ENCODE measurements at places on chromosomes 3 and 15.

GRCh38 chr3:184323696-184324095 is 9.3 kb downstream of the EIF4G1 start:
- DNase-seq, result no peak

- DNase-seq, result peak; percentile 61
These were observed 368.4 kb downstream of the MECOM start for GRCh38 chr3:169295126-169295525.

- peak; percentile 47 for DNase-seq
These were observed 961.4 kb downstream of the VGLL3 start for GRCh38 chr3:86029590-86029989.

DNA sequence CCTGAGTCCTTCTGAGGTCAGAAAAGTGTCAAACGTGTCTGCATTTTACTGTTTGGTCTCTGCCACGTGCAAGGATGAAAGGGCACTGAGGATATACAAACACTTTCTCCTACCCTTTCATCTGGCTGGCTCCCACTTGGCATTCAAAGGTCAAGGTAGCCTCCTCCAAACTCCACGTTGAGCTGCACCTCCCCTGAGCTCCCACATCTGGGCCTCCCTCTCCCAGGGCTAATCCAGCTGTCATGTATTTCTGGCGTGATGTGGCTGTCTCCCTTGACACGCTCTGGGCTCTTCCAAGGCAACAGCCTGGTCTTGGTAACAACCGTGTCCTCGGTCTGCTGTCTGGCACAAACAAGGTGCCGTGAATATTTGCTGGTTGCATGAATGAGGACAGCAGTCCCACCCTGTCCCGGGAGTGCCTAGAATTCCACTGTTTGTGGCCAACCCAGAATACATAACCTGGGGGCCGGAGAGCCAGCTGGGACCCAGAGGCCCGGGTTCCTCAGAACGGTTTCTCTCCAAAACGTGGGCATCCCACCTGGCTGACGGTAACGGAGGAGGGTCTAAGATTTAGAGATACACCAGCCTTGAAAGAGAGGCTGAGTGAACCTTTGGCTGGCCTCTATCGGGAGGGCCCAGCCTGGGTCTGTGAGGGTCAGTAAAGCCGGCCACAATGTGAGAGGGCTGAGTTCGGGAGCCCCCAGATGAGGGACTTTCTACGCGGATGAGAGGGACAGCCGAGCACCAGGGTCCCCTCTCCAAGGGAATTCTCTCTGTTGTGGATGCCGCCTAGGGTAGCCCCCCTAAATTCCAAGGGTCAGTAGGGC is 767 bp downstream of the GLT8D1 start:
- peak; percentile 43 for DNase-seq

- no peak for DNase-seq
These were observed 16.0 kb downstream of the ARMC8 start for GRCh38 chr3:138202945-138203701.

DNA sequence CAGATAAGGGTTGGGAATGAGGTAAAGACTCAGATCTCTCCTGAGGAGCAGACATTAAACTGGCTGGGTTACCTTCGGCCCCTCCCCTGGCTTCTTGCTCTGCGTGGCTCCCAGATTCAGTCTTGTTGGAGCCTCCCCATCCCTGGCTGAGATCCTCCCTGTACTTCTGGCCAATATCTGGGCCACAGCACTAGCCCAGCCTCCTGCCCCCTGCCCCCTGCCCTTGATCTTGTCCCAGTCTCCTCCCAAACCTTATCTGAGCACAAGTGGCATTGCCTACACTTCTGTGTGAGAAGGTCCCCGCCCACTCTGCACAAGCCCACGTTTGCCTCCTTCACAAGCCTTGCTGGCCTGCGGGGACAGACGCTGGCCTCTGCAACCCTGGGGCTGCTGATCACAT is 16.8 kb downstream of the PLA2G4F start:
- DNase-seq, result no peak

DNA sequence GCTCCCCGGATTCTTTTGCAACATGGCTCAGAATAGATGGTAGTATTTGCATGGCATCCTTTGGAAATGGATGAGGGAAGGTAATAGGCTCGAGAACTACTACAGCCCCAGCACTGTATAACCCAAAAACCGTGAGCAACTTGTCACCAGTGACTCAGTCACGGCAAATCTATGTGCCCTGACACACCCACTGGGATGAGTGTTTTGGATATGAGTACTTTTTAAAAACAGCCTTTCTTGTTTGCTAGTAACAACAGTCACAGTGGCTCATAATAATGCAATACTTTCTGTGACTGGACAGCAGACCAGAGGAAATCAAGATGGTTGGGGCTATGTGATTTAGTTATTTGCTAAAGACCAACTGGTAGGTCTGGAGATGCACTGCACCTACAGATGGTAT is 299.6 kb downstream of the ULK4 start:
- no peak for DNase-seq

- DNase-seq, result peak; percentile 71
These were observed 67.4 kb downstream of the RHCG start for GRCh38 chr15:89429023-89429422.

DNA sequence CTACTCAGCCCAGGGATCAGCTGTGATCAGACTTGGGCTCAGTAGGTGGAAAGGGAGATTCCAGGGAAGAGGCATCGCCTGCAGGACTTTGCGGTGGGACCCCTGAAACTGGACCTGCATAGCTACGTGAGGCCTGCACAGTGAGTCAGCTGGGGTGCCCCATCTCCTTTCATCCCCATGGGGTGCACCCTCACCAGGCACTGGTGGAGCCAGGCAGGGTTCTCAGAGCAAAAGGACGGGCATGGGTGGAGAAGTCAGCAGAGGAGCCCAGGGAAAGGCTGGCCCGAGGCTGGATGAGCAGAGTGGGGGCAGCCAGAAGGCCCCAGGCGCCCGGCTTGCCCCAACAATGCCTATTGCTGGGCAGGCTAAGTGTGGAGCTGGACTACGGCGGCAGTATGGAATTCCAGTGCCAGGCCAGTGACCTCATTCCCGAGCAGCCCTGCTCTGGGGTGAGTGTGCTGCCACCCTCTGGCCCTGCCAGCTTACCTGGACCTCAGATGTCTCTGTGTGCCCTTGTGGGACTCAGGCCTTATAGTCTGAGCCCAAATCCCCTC is 19.7 kb downstream of the ACAA1 start:
- DNase-seq, result no peak

GRCh38 chr3:159824333-159824732 is 164.3 kb upstream of the IL12A start:
- peak; percentile 89 for DNase-seq

DNA sequence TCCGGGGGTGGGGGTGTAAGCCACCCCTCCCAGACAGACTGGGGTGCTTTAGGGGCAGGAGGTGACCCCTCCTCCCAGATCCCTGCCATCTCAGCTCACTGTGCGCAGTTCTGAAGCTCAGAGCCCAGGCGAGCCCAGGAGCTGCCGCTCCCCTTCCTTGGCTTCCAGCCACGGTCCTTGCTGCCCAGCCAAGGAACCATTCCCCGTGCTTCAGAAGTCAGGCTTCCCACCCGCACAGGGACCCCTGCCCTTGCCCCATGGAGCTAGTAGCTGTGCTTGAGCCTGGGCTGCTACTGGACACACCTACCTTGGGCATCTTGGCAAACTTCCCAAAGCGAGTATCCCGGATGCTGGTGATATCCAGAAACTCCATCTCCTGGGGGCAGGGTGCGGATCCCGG is 4.8 kb downstream of the PLCB2 start:
- no peak for DNase-seq

GRCh38 chr3:190830031-190830430 is 32.5 kb downstream of the GMNC start:
- no peak for DNase-seq

- DNase-seq, result peak; percentile 23
These were observed 88.6 kb upstream of the RASGRF1 start for GRCh38 chr15:79179108-79179561.

GRCh38 chr3:48663489-48664312 is 1.0 kb upstream of the CELSR3 start:
- DNase-seq, result peak; percentile 97

DNA sequence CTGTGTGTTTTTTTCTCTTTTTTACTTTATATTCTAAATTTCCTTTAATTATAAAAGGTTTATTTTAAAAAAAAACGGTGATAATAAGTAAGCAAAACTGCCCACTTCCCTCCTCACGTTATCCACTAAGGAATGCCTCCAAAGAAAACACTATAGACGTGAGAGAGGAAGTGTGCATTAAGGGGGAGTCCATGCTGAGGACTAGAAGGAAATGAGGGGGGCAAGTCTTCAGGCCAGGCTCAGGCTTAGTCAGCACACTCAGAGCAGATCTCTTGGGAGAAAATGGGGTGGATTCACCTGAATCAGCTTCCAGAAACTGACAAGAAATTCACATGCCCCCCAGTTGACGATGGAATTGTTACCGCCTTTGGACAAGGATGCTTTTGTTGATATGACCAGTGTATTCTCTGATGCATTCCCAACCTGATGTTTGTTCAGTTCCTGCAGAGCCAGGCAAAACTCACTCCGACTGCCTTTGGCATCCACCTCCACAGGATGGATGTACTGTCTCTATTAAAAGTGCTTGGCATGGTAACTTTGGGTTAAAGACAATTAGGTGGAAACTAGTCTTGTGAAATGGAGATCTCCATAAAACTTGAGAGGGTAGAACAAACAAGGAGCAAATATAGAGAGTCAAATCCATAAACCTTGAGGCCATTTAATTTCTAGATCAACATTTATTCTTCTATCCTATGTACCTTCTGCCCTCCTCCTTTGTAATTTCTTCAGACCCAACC is 167.8 kb downstream of the MYRIP start:
- DNase-seq, result no peak

DNA sequence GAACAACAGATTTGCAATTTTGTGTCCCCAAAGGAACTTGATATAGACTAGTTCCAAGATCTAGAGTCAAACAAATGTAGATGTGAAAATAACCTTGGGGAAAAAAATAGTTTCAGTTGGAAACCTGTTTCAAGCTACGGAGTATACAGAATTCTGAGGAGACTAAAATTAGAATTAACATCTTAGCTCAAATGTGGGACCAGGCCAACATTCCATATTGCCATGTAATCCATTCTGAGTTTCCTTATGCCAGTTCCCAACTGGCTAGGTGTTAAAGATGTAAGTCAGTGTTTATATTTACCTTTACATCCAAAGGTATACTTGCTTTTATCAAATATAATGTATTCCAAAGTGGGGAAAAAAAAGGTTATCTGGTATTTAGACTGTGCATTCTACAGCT is 76.3 kb downstream of the UBE3A start:
- DNase-seq, result no peak

DNA sequence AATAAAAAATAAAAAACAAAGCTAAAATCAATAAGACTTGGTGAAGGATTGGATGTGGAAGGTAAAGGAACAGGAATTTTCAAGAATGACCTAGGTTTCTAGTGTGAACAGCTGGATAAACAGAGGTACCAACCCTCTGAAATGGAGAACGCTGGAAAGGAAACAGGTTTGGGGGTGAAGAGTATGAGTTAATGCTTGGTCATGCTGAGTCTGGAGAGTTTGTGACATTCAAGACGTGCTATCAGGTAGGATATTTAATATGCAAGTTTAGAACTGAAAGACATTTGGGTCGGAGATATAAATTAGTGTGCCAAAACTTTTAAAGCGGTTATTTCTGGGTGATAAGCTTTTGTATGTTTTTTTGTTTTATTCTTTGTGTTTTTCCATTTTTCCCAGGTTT is 11.4 kb upstream of the KLHL6 start:
- no peak for DNase-seq

- DNase-seq, result no peak
These were observed 171.1 kb downstream of the CHDH start for GRCh38 chr3:53675022-53675697.

DNA sequence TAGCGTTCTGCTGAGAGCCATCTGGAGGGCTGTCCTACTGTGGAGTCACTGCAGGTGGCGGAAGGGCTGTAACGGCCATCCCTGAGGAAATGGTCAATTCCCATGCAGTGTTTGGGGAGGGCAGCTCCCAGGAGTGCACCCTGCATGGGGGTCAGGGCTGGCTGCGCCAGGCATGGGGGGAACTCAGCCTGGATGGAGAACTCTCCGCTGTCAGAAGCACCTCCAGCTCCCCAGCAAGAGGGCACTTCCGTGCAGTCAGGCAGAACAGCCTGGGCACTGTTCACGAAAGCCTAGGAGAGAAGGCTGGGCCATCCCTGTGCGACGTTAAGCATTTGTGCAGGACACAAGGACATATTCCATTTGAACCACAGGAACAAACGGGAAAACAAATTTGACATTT is 105.2 kb downstream of the LRIG1 start:
- DNase-seq, result peak; percentile 58

DNA sequence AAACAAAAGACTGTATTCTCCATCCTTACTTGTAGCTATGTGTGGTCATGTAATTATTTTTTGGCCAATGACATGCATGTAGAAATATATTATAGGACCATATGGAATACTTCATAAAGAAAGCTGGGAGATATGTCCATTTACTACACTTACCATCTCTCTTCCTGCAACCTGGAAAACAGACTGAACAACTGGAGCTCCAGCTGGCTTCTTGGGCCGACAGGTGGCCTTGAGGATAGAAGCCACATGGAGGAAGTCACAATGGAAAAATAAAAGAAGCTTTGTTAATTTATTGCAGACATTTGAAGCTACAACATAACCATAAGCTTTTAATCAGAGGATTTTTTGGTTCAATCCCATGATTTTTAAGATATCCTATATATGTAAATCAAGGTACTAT is 167.9 kb upstream of the CBLB start:
- peak; percentile 24 for DNase-seq

DNA sequence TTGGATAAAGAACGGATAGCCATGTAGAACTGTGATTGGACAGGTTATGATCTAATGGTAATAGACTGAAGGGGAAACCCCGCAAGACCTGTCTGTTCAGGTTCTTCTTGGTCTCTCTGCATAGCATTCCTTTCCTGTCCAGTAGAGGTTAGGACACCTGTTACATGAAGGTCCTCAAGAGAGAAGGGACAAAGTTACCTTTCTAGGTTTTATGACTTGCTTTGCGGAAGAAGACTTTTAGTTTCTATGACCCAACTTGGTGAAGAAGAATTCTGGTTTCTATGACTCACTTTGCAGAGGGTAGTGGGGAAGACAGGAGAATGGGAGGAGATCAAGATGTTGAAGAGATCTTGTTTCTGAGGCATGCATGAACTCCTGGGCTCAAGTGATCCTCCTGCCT is 97.9 kb upstream of the C3orf80 start:
- DNase-seq, result no peak

DNA sequence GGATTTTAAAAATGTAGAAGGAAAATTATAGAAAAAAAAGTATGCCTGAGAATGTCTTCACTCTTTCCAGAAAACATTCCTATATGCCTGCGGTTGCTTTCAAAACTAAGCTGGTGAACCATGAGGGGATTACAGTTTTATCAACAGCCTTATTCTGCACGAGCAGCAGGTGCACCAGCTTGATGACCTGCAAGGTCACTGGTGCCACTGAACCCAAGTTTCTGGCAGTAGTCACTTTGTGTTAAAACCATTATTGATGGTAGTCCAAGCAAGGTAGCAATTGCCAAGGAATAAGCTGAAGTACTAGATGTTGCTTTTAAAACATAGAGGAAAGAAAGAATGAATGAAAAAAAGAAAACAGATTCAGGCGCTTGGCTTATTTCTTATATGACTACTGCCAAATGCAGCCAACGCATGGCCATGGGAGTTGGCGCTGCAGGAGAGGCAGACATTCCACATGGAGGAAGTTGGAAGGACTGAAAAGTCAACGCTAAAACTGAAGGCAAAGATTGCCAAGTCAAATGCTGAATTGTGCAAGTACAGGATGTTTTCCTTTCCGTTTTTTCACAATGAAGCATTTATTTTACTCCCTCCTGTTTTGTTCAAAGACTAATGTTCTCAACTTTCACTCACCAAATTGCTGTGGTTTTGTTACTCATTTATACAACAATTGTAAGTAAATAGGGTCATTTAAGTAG is 601.4 kb downstream of the CADM2 start:
- peak; percentile 55 for DNase-seq
